ENCODE measurements at places on chromosomes 6 and 20.
A peak's percentile ranks its signal among the peaks of the same experiment; 100 is the strongest.

- no peak for DNase-seq
Observed at GRCh38 chr20:57259121-57259937, 7.1 kb downstream of the BMP7 start.

GRCh38 chr20:38167851-38168760 is 3.0 kb upstream of the TGM2 start:
- DNase-seq: peak; percentile 22

GRCh38 chr6:100678027-100678426 is 203.1 kb downstream of the ASCC3 start:
- DNase-seq: no peak

DNA sequence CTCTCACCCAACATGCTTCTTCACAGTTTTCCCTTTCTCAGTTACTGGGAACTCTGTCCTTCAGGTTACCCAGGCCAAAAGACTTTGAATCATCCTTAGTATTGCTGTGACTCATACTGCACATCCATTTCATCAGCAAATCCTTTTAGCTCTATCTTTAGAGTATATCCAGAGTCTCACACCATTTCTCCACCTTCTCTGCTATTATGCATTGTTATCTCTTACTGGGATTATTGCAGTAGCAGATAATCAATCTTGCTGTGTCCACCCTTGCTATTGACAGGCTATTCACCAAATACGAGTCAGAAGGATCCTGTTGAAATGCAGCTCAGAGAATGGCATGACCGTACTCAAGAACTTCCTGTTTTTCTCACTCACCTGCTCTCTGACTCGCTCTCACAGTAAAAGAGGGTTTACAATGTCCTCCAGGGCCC is 57.3 kb downstream of the BCKDHB start:
- peak; percentile 59 for DNase-seq

DNA sequence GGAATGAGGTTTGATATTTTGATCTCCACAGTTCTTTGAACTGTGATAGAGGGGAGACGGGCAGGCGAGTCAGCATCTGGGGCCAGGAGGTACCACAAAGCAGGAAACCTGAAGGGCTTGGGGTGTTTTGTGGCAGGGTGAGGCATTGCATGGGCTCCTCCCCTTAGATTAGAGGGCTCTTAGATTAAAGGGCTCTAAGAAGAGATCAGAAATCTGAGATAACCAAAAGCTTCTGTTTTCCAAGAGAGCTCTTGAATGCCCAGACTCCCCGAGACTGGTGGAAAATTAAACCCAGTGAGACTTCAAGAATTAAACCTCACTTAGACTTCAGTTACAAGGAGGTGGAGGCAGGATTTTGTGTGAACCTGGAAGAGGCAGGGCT is 2.4 kb upstream of the GPX5 start:
- DNase-seq: no peak

DNA sequence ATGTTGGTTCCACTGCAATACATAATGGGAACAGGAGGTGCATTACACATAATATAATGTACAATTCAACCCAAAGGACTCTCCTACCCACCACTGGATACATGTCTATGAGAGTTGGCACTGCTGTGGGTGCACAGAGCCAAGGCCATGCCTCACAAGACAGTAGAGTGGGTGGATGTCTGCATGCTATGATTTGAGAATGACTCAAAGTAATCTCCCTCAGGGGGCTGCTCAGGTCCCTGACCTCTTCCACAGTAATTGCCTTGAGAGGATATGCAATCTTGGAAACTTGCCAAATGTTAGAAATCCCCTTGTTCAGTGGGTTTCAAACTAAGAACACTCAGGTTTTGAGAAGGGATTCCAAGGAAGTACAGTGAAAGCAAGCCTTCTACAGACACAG is 79.0 kb downstream of the ANKEF1 start:
- DNase-seq: no peak

GRCh38 chr6:169139179-169139971 is 114.3 kb downstream of the THBS2 start:
- no peak for DNase-seq

- DNase-seq: no peak
Observed at GRCh38 chr6:3351829-3352524, 93.2 kb downstream of the PSMG4 start.

GRCh38 chr6:147905711-147906110 is 397.2 kb downstream of the SAMD5 start:
- DNase-seq: no peak

DNA sequence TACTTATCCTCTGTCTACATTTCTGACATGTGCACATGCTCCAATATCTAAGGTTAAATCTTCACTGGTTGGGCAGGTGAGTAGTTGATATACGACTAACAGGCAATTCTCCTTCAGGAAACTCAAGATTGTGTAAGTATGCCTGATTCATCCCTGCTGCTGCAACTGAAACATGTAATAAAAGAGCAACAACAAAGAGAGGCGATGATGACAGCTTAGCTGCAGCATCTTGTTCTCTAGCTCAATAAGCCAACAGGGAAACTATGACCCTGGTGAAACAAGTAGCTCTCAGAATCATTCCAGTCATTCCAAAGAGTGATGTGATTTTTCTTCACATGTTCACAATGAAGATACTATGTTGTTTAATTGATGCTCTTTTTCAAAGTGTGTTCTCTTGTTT is 74.4 kb downstream of the ELOVL4 start:
- no peak for DNase-seq

DNA sequence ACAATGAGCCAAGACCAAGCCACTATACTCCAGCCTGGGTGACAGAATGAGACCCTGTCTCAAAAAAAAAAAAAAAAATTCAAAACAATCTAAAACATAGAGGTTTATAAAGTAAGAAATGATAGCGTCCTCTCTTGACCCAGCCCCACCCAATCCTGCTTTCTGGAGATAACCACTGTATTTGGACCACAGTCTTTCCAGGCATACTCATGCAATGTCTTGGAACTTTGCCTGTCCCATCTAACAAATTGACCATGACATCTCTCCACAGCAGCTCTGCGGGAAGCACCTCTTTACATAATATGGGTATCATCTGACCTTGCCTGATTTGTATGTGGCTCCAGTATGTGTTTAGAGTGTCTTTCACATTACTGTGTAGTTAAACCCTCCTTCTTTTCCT is 9.1 kb upstream of the SHLD1 start:
- DNase-seq: no peak

DNA sequence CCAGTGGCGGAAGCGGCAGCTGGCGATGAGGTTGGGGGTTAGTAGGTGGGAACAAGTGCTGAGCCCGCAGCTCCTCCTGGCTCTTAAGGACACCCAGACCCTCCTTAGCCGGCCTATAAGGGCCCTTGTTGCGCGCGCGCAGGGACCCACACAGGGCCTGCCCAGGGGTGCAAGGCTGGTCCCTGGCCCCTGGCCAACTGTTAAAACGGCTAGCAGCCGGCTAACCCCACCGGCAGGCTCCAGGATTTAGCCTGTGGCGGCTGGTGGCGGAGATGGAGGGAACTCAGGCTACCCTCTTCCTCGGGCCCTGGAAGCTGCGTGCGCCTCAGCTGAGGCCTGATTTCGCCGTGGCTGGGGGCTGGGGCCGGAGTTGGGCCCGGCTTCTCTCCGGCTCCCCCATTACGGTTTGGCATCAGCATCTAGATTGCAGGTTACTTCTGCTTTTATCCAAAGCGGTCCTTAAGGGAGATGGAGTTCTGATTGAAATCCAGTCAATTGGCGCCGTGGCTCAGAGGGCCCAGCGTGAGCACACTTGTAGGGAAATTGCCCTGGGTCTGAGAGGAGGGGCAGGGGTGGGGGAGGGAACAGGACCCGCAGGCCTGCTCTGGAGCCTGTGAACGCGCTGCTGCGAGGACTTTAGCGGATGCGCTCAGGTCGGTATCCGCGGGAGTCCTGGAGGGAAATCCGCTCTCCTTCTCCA is 36.9 kb upstream of the CCDC167 start:
- no peak for DNase-seq

GRCh38 chr6:14123386-14124111 is 6.0 kb downstream of the CD83 start:
- no peak for DNase-seq

- DNase-seq: no peak
Observed at GRCh38 chr20:5080384-5080877, 39.3 kb downstream of the PCNA start.

DNA sequence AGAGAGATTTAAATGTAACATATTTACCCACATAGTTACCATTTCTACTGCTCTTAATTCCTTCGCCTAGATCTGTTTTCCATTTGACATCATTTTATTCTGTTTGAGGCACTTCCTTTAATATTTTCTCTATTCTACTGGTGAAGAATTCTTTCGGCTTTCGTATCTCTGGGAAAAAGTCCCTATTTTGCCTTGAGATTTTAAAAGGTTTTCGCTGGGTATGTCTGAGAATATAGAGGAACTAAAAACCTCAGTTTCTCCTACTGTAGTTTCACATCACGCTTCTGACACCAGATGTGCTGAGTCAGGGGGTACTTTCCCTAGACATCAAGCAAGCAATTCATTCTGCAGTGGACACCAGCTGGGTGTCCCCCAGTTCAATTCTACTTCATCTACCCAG is 61.7 kb downstream of the E2F3 start:
- no peak for DNase-seq

- no peak for DNase-seq
Observed at GRCh38 chr6:36120979-36121786, 9.1 kb upstream of the MAPK13 start.

GRCh38 chr6:72809746-72810379 is 188.0 kb downstream of the KCNQ5 start:
- no peak for DNase-seq

- peak; percentile 64 for DNase-seq
Observed at GRCh38 chr20:37192137-37192854, 12.9 kb upstream of the MROH8 start.

- DNase-seq: no peak
Observed at GRCh38 chr20:58402827-58403226, 13.8 kb downstream of the VAPB start.

- DNase-seq: no peak
Observed at GRCh38 chr20:37567671-37568588, 40.3 kb upstream of the BLCAP start.

Measured in LoVo (cell line).